ENCODE measurements at places on chromosomes 3 and 15.

DNA sequence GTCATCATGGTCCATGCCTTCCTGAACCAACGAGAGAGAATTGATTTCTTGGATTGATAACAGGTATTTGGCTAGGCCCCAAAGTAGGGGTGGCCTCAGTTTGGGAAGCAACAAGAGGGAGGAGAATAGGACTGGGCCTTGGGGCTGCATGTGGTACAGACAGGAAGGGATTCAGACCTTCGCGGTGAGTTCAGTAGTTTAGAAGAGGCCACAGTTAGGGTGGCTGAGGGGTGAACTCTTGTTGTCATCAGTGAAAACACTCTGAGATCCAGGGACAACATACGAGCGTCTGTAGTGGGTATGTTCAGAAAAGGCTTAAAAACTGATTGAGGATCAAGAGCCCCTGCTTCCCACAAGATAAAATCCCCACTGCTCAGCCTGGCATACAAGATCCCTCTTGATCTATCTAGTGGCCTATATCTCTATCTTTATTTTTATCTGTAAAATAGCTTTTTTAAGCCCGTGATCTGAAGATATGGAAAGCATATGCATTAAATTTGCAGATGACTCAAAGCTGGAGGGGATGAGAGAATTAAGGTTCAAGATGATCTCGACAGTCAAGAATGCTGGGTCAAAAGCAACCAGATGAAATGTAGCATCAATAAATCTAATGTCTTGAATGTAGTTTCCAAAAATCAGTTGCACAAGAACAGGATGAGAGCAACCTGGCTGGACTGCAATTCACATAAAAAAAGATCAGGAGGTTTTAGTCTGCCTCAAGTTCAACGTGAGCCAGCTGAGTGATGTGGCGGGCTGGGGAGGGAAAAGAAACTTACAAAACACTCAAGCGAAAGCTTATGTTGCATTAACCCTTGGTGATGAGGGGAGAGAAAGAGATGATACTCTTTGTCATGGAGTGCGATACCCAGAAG lies 221.1 kb upstream of the TLE3 start:
- no peak for DNase-seq

DNA sequence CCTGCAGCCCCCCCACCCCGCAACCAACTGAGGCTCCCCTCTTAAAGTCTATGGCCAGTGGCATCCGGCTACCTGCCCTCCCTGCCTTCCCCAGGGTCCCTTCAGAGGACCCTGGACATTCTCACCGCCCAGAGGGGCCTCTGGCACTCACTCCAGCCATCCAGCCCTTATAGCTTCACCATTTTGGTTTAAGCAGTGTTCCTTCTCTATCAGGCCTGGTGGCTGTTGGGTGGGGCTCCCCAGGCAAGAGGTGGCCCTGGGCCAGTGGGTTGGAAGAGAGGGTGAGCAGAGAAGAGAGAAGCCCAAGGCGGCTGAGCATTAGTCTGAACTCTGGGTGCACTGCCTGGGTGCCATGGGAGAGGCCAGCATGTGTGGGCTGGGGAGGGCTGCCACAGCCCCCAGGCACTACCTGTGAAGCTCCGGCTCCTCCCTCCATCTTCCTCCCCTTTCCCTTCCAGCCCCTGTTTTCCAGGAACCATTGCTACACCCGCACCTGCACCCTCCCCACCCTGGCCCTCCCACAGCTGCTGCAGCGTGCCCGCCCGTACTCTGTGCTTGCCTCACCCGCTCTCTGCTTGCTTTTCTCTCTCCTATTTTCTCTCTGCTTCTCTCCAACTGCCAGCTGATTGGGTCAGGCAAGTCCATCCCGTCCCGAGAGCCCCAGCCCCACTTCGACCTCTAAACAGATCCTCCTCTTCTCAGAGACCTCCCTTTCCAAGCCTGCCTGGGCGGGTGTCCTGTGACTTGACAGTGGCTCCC lies 168.2 kb downstream of the TBC1D2B start:
- no peak for DNase-seq

- no peak for DNase-seq
Measured at GRCh38 chr3:18562364-18563154, 137.4 kb upstream of the SATB1 start.

GRCh38 chr15:73873889-73874511 lies 636 bp downstream of the TBC1D21 start:
- no peak for DNase-seq

GRCh38 chr3:2920103-2920502 lies 190.1 kb downstream of the IL5RA start:
- no peak for DNase-seq

DNA sequence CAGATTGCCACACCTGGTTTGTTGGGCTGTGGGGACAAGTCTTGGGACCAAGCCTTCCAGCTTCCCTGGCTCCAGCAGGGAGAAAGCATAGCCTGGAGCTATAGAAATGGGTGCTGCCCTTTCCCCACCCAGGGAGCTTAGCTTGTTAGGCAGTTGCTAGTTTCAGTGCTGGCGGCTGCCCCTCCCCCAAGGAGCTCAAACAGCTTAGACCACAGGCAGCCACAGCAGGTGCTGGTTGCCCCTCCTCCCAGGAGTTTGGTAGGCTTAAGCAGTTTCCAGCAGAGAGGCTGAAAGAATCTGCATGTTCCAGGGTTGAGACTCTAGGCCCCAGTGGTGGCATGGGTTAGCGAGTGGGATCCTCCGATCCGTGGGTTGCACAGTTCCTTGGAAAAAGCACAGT lies 889.7 kb downstream of the IGSF11 start:
- no peak for DNase-seq

DNA sequence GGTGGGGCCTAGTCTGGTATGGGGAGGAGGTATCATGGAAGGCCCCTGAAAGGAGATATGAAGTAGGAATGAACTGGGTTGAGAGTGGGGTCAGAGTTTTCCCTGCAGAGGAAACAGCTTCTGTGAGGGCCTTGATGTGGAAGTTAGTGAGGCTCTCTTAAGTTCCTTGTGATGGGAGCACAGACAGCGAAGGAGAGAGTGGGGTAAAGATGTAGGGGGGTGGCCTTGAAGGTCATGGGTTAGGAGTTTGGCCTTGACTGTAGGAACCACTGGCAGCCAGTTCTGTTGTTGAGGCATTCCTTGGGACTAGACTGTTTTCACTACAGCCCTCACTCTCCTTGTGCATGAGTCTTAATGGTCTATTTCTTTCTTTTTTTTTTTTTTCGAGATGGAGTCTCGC lies 77.8 kb upstream of the NMNAT3 start:
- no peak for DNase-seq

GRCh38 chr3:121994551-121994950 lies 27.5 kb downstream of the ILDR1 start:
- no peak for DNase-seq

- no peak for DNase-seq
Measured at GRCh38 chr3:45946875-45947274, 3.6 kb downstream of the CXCR6 start.

- DNase-seq = no peak
Measured at GRCh38 chr15:83422081-83422480, 25.1 kb upstream of the SH3GL3 start.

GRCh38 chr3:105728771-105729312 lies 140.0 kb downstream of the CBLB start:
- no peak for DNase-seq

DNA sequence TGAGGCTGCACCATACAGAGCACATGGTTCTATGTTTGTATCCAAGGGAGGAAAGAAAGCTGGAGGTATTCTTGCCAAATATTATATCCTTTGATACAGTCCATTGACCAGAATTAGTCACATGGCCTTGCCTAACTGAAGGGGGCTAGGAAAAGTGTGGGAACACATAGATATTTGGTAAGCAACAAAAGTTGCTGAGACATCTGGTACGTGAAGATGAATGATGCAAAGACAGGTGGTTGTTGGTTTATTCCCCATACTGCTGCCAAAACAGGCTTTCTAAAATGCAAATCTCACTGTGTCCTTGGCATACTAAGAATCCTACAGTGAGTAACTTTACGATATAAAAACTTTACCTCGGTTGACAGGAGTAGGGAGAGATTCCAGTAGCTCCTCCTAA lies 162.2 kb downstream of the VGLL3 start:
- DNase-seq = no peak

DNA sequence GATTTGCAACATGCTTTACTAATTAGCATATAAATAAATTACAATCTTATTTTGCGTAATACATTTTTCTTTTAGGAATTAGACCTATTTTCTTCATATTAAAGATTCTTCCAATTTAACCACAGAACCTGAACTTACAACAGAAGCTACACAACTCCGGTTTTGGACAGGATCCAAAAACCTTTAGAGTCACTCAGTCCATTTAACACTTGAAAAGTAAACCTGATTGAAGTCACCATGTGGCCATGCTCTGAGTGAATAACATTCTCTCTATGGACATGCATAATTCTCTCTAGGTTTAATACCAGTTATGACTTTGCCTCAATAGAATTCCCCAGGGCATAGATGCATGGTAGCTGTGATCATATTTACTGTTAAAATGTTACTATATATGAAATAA lies 751.0 kb downstream of the VGLL3 start:
- no peak for DNase-seq

- DNase-seq = no peak
Measured at GRCh38 chr15:89095556-89095955, 7.3 kb downstream of the ABHD2 start.

DNA sequence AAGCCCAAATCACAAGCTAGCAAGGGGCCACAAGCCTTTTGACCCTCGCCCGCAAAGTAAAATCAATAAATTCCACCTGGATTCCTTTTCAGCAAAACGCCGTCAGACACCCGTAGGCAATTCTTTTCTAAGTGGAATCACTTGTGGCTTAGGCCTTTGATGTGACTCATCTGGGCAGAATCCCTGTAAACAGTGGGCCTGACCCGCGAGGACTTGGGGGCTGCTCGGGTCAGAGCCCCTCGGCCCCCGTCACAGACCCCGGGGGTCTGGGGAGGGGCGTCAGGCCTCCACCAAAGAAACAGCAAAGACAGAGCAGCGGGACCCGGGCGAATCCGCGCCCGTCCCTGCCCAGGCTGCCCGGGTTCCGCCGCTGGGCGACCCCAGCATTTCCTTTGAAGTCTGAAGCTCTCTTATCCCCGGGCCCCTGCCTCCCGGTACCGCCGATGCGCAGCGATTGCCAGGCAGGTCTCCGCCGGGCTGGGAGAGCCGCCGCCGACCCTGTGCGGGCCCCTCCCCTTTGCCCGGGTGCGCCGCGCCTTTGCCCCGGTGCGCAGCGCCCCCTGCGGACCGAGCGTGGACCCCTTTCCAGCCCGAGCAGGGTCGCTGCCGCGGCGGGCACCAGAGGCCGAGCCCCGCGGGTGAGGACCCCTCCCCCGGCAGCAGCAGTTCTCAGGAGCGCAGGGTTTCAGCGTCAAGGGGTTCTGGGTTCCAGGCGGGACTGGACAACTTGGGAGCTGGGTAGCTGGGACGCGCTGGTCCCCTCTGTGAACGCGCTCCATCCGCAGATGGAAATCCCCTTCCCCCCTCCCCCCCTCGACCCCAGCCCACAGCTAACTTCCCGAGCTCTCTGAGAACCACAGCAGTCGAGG lies 178.3 kb downstream of the UACA start:
- DNase-seq = peak; percentile 22

- DNase-seq = no peak
Measured at GRCh38 chr3:58631742-58632141, 34.8 kb downstream of the FAM3D start.

DNA sequence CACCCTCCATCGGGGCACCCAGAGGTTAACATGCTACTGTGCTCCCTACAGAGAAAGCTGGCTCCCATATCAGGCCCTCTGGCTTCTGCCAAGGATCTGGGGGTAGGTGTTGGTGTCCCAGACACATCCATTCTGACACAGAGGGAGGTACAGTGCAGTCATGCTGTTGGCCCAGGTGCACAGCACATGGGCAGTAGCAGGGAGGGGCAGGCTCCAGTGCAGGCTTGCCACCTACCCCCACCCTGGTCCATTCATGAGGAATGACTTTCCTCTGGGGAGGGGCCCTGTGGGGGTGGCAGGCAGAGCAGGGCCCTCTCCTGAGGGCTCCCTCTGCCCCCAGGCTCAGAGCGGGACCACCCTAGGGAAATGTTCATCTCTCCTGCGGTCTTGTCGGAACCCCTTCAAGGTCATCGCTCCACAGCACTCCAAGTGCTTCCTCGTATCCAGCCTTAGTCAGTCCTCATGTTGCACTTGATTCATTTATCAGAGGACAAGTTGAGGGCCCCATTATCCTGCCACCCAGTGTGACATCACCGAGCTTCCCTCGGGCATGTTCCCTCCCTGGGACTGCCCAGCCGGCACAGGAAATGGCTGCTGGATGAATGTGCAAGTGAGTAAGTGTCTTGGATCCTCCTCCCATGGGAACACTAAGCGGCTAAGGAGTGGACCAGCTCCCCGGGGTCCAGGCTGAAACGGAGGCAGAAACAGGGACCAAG lies 10.0 kb downstream of the DUSP7 start:
- DNase-seq = no peak

GRCh38 chr3:189171707-189172106 lies at the start of gene TPRG1:
TPRG1 (plus strand) TSS chr3:189171971; CDS start chr3:189207385, 35,414 bp downstream.
- DNase-seq = no peak

DNA sequence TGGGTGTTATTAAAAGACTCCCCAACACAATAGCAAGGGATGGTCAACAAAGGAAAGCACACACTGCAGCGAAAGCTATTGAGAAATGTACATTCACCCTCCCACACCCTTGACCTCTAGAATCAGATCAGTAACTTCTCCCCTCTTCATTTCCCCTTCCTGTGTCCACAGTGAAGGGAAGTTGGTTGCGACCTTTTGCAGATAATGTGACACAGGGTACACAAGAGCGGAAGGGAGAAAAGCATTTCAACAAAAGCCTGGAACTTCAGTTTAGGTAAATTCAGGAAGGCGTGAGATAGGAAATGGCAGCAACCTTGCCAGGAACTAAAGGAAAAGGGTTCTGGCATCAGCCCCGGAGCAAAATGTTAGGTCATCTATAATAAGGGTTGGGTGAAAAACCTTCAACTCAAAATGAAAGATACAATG lies 899.8 kb downstream of the MCTP2 start:
- no peak for DNase-seq

- no peak for DNase-seq
Measured at GRCh38 chr15:65306551-65306950, 2.1 kb downstream of the RNU5B-1 start.

DNA sequence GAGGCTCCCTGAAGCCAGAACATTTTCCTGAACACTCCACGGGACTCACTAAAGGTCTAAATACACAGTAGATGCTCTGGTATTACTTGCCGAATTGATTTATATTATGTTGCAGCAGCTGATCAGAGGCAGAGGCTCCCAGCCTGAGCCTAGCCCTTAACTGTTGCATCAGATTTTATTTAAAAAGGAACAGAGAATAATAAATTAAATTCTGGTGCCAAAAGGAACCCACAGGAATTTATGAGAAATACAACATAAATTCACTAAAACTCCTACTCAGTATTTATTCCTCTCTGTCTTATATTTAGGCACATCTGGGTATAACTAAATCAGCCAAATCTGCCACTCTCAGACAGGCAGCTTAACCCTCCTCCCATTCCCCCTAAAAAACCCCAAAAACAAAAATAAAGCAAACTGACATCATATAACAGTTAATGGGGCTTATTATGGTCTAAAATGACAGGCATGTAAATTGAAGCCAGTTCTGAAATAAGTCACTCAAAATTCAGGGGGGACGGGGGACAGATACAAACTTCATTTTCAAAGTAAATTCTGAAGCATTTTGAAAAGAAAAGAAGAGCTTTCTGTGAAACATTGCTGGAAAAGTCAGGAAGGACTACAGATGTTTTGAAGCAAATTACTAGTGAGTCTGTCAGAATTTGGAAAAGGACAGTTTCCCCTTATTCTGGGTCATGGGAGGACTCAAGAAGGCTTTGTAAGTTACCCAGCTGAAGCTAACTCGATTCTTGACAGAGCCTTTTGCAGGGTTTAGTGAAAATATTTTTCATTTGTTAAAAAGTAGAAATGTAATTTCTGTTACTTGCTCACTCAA lies 53.8 kb upstream of the CORO2B start:
- DNase-seq = no peak

Measured in activated CD8-positive, alpha-beta memory T cell treated with anti-CD3 and anti-CD28 coated beads for 1 hour (primary cell).